ENCODE measurements at places on chromosomes 4 and X. TPM values are rescaled to one million over a fixed set of nuclear protein-coding genes. Genes with fewer than 3 reads are reported as not detected.

TRIML2 gene
- not detected for total RNA-seq

CYSLTR1 gene
- total RNA-seq: 0.78 TPM

CYLC1 gene
- total RNA-seq: not detected

TMSB15A gene
- not detected for total RNA-seq

AFP gene
- not detected for total RNA-seq

KCTD8 gene
- 0.26 TPM for total RNA-seq

SLC25A5 gene
- total RNA-seq: 235 TPM

PCDH7 gene
- total RNA-seq: 2.6 TPM

F8A3 gene
- not detected for total RNA-seq

TNIP3 gene
- total RNA-seq: not detected

Measured in body of pancreas (tissue), 4 donors.